ENCODE measurements at places on chromosomes 2 and 18. TPM values are rescaled to one million over a fixed set of nuclear protein-coding genes. Genes with fewer than 3 reads are reported as not detected.

DNA sequence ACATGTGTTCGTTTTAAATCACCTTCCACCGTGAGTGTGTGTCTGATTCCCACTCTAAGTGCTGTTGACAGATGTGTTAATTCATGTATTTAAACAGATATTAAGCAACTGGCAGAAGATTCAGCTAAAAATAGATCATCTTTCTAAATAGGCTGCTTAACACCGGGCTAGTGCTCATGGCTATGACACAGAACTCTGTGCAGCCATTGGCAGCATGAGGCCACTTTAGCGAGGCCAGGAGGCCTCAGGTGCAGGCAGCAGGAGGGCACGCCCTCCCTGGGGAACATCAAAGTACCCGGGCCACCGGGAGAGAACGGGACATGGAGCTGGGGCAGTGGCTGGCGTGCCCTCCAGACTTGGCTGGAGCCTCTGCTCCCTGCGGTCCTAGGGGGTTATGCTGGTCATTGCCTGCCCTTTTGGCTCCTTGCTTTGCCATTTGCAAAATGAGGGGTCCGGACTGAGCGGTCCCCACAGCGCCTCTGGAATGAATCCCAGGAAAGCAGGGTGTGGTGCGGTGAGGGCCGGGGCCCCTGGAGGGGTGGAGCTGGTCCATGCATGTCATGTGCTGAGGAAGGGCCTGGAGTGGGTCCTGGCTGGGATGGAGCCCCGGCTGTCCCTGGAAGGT lies 62.8 kb upstream of the HDAC4 start:
- H3K4me3 ChIP-seq = no peak overlapping the region
- H3K27ac ChIP-seq = no peak overlapping the region
- DNase-seq = no peak
- H3K27me3 ChIP-seq = no peaks in the 10 kb centered on the region
- H3K36me3 ChIP-seq = no peaks in the 10 kb centered on the region

DNA sequence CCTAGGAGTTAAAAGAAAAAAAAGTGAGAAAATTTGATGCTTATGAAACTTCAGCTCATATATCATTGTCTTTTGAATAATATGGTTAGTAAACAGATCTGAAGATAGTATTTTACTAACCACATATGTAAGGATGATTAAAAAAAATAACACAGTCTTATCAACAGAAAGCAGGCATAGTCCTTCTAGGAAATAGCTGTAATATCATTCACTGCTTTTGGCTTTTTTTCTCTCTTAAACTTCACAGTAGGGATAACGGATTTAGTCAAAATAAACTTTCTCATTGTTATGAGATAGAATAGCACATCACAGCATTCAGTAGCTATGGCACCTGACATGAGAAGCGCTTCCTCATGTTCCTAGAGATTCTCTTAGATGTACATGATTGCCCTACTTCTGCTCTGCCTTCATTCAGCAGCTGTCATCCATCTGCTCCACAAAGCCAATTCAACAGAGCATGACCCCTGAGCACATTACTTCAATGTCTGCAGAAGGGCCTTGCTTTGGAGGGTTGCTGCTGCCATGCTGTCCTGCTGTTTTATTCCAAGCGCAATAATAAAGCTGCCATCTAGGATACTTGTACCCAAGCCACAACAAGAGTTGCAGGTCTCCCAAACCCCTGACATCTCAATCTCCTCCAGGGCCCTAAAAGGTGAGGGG lies 67.0 kb downstream of the TTC21B start:
- no peaks in the 10 kb centered on the region for H3K27me3 ChIP-seq
- H3K4me3 ChIP-seq = no peak overlapping the region
- no peaks in the 10 kb centered on the region for H3K4me1 ChIP-seq
- DNase-seq = no peak

GRCh38 chr2:230007931-230008707 lies 60.6 kb downstream of the SLC16A14 start:
- peak; percentile 72 for DNase-seq
- no peak overlapping the region for H3K4me3 ChIP-seq
- no peaks in the 10 kb centered on the region for H3K27me3 ChIP-seq
- H3K36me3 ChIP-seq = no peaks in the 10 kb centered on the region
- no peaks in the 10 kb centered on the region for H3K4me1 ChIP-seq

The SCG2 gene
- total RNA-seq = not detected

DNA sequence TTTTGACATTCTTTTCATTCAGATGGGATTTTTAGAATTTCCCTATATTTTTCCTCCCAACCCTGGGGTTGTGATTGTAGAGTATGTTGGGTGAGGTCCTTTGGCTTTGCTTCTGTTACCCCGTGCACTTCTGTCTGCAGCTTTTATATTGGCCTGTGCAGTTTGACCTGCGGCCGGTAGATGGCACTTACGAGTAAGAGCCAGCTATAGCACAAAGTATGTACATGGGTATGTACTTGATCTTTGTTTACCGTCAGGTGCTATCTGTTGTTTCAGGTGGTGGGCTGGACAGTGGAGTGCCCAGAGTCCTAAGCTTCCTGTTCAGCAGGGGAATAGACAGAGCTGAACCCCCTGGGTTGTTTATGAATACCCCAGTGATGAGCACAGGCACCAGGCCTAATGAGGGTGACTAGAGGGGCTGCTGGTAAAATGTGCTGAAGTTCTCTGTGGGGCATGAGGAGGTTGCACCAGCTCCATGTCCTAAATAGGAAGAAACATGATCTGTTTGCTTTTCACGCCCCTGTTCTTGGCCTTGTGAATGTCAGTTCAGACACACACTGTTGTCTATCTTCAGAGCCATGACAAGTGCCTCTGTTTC lies 58.9 kb upstream of the THUMPD2 start:
- no peak for DNase-seq
- H3K27me3 ChIP-seq = no peaks in the 10 kb centered on the region
- no peaks in the 10 kb centered on the region for H3K4me1 ChIP-seq
- H3K27ac ChIP-seq = no peak overlapping the region
- no peak overlapping the region for H3K4me3 ChIP-seq

GRCh38 chr2:7190587-7191324 lies 273.5 kb downstream of the RNF144A start:
- no peaks in the 10 kb centered on the region for H3K36me3 ChIP-seq
- no peaks in the 10 kb centered on the region for H3K4me1 ChIP-seq
- H3K4me3 ChIP-seq = no peak overlapping the region
- no peak overlapping the region for H3K27ac ChIP-seq
- H3K27me3 ChIP-seq = no peaks in the 10 kb centered on the region

DNA sequence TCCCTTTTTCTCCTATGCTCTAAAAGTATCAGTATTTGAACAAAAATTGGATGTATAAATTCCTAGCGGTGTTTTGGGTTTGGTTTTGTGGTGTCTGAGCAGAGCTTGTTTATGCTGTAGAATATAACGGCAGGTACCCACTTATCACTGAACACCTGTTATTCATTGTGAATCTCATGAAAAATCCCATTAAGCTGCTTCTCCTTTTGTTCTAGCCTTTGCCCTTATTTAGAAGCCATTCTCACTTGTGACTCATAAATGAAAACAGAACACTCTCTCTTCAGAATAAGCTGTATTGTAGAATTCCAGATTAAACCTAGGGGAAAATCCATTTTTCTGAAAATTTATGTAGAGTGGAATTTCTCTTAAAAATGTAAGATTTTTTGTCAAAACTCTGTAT lies 104.0 kb downstream of the PRPF40A start:
- no peak overlapping the region for H3K27ac ChIP-seq
- no peak overlapping the region for H3K4me3 ChIP-seq
- peaks cover 7% of the 10 kb centered on the region for H3K4me1 ChIP-seq
- H3K27me3 ChIP-seq = no peaks in the 10 kb centered on the region
- no peak for DNase-seq

DNA sequence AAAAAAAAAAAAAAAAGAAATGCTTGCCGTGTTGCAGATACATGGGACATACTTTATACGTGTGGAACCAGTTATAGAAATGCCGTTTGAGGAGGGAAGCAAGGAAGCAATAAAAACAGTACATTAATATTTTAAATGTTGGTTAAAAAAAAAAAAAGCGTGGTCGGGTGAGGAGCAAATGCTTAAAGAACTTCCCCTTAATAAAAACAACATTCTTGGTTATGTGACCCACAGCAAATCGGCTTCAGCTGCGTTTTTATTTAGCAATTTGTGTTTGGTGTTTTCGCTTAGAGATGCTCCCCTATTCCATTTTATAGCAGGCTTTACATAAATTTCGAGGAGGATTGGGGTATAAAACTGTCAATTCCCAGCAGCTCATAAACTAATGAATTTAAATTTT lies 223.6 kb downstream of the LRRTM1 start:
- no peak for DNase-seq
- no peaks in the 10 kb centered on the region for H3K4me1 ChIP-seq
- H3K4me3 ChIP-seq = no peak overlapping the region
- no peak overlapping the region for H3K27ac ChIP-seq
- no peaks in the 10 kb centered on the region for H3K36me3 ChIP-seq

- no peaks in the 10 kb centered on the region for H3K4me1 ChIP-seq
- H3K4me3 ChIP-seq = no peak overlapping the region
- no peak for DNase-seq
These were observed 5.1 kb upstream of the MARCO start for GRCh38 chr2:118936936-118937335.

- no peaks in the 10 kb centered on the region for H3K36me3 ChIP-seq
- H3K4me3 ChIP-seq = no peak overlapping the region
- DNase-seq = no peak
- no peak overlapping the region for H3K27ac ChIP-seq
These were observed 1624.2 kb downstream of the LRP1B start for GRCh38 chr2:140506606-140507005.

The CTNNA2 gene
- total RNA-seq = not detected

- no peak for DNase-seq
- no peak overlapping the region for H3K27ac ChIP-seq
- no peaks in the 10 kb centered on the region for H3K4me1 ChIP-seq
- no peak overlapping the region for H3K4me3 ChIP-seq
These were observed 455.7 kb downstream of the TSN start for GRCh38 chr2:122210898-122211856.

DNA sequence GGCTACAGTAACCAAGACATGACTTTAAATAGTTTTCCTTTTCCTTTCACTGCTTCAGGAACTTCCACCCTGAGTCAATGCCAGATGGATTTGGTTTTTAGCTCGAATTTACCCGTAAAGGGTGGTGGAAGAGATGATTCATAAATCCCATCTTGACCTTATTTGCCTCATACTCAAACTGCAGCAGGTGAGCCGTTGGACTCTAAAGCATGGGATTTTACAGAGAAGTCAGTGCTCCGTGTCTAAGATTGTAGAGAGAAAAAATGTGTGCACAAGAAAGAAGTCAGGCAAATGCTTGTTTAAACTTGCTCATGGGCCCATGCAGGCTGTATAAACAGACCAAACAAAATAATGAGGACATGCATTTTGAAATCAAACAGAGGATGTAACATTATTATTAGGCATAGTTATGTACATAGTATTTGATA lies 369.7 kb upstream of the TRIB2 start:
- no peak overlapping the region for H3K27ac ChIP-seq
- H3K4me1 ChIP-seq = no peaks in the 10 kb centered on the region
- no peak for DNase-seq
- H3K4me3 ChIP-seq = no peak overlapping the region
- no peaks in the 10 kb centered on the region for H3K27me3 ChIP-seq
- H3K36me3 ChIP-seq = no peaks in the 10 kb centered on the region

DNA sequence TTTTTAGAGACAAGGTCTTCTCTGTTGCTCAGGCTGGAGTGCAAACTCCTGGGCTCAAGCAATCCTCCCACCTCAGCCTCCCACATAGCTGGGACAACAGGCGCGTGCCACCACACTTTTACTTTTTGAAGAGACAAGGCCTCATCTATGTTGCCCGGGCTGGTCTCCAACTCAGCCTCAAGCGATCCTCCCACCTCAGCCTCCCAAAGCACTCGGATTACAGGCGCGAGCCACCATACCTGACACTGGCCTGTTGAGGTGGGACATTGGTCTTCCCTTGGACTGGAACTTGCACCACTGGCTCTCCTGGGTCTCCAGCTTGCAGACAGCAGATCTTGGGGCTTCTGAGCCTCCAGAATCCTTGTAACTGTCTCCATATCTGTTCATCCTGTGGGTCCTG lies 75.6 kb downstream of the NDUFA10 start:
- H3K27ac ChIP-seq = no peak overlapping the region
- H3K27me3 ChIP-seq = no peaks in the 10 kb centered on the region
- H3K36me3 ChIP-seq = no peaks in the 10 kb centered on the region
- H3K4me3 ChIP-seq = no peak overlapping the region

The GULP1 gene
- total RNA-seq = not detected

The DOK6 gene
- not detected for total RNA-seq

The FEV gene
- not detected for total RNA-seq

- H3K36me3 ChIP-seq = no peaks in the 10 kb centered on the region
- DNase-seq = no peak
- H3K27ac ChIP-seq = no peak overlapping the region
These were observed 112.0 kb downstream of the EXOC6B start for GRCh38 chr2:72713857-72714256.

GRCh38 chr2:8568543-8569302 lies 113.1 kb upstream of the ID2 start:
- H3K36me3 ChIP-seq = no peaks in the 10 kb centered on the region
- H3K27ac ChIP-seq = no peak overlapping the region
- no peaks in the 10 kb centered on the region for H3K4me1 ChIP-seq
- H3K27me3 ChIP-seq = no peaks in the 10 kb centered on the region

DNA sequence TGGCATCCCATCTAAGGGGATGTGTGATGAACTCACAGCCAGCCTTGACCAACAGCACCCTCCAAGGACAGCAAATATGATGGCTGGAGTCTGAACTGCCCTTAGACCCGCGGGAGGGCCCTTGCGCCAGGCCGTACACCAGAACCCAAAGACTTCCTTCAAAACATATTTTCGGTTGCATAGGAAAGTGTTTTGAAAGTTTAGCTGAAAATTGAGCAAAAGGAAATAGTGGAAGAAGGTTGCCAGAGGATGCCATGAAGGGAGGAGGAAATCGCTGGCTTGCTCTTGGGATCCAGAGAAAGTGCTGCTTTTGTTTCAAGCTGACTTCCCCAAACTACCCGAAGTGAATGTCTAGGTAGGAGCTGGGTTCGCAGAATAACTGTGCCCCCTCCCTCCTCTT lies 61.3 kb downstream of the IL1R2 start:
- no peaks in the 10 kb centered on the region for H3K27me3 ChIP-seq
- no peak overlapping the region for H3K27ac ChIP-seq
- no peaks in the 10 kb centered on the region for H3K4me1 ChIP-seq
- DNase-seq = no peak
- no peak overlapping the region for H3K4me3 ChIP-seq

The CEBPZ gene
- total RNA-seq = 100 TPM

The MAB21L4 gene
- total RNA-seq = not detected

The ANKRD30BL gene
- not detected for total RNA-seq

The IL37 gene
- not detected for total RNA-seq

The GPR17 gene
- total RNA-seq = not detected

The CNGA3 gene
- total RNA-seq = not detected

- H3K4me3 ChIP-seq = peak overlapping the region; percentile 98
- no peaks in the 10 kb centered on the region for H3K27me3 ChIP-seq
- DNase-seq = no peak
- peak overlapping the region; percentile 100 for H3K27ac ChIP-seq
These were observed 663 bp downstream of the C2orf49 start for GRCh38 chr2:105338020-105338385.

Data from CD8-positive, alpha-beta memory T cell (primary cell).